ENCODE measurements at places on chromosomes 11 and 22.
A peak's percentile ranks its signal among the peaks of the same experiment; 100 is the strongest.

DNA sequence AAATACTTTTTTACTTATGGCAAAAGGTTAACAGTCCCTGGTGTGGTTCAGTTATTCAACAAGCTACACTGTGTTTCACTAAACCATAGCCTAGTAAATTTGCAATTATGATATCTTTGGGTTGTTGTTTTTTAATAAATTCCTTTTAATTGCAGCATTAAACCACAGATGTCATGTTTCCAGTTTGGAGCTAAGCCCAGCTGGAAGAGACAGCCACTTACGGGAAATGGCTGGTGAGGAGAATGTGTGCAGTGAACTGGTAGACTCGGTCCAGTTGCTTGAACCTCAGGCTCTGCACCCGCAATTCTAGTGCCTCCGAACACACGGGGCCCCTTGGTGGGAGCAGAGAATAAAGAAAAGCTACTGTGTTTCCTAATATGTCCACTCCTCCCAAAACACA lies 70.8 kb downstream of the WNT11 start:
- DNase-seq = no peak

DNA sequence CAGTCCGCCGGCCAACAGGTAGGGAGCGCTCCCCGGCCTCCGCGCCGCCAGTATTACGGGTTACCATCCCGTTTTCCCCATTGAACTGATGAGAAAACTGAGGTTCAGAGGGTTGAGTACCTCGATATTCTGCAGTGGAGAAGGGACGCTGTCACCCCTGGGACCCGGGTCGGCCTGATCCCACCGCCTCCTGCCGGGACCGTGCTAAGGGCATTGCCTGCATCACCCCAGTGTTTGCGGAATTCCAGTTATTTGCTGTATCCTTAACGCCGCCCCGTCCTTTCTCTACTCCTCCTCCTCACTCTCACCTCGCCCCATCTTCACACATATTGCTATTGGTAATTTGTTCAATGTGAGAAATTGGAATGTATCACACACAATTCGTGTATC lies 370 bp upstream of the A4GALT start:
- no peak for DNase-seq

DNA sequence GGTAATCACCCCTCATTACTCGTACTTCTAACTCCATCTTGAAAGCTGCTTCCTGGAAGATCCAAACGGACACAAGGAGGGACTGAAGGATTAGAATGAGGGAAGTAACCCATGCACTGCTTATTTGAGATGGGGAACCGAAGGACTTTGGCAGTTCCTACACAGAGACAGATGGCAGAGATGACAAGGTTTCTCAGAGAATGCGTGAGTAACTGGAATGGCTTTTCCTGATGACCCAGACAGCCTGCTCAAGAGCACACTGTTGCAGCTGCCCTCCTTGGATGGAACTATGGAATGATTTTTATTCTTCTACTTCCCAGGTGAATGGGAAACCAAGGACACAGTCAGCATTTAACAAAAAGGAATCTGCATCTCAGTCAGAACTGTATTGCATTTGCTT lies 7.3 kb downstream of the KCNJ11 start:
- DNase-seq = no peak

DNA sequence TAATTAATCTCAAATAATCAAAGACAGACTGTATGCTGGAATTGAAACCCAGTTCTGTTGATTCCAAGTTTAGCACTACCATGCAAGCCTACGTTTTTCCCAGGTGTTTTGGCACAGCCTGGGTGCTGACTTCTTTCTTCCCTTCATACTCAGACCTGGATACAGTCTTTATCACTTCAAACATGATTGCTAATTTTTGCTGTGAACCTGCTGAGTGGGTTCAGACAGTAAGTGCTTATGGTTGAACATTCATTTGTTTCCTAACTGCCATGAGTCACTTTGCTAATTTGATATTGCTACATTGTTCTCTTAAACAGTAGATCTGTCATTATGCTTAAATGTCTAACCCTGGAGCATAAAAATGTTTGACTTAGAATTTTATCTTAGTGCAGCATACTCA lies 12.2 kb downstream of the PAAF1 start:
- peak; percentile 79 for DNase-seq

- DNase-seq = no peak
These were observed 77.9 kb downstream of the SCN3B start for GRCh38 chr11:123576501-123576900.

DNA sequence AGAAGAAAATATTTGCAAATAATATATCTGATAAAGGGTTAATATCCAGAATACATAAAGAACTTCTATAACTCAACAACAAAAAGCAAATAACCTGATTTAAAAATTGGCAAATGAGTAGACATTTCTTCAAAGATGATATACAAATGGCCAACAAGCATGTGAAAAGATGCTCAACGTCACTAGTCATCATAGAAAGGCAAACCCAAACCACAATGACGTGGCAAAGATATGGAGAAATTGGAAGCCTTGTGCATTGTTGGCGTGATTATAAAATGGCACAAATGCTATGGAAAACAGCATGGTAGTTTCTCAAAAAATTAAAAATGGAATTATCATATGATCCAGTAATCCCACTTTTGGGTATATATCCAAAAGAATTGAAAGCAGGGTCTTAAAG lies 466.3 kb downstream of the TBC1D22A start:
- no peak for DNase-seq

GRCh38 chr11:44120169-44120568 lies 24.7 kb downstream of the EXT2 start:
- DNase-seq = peak; percentile 39

DNA sequence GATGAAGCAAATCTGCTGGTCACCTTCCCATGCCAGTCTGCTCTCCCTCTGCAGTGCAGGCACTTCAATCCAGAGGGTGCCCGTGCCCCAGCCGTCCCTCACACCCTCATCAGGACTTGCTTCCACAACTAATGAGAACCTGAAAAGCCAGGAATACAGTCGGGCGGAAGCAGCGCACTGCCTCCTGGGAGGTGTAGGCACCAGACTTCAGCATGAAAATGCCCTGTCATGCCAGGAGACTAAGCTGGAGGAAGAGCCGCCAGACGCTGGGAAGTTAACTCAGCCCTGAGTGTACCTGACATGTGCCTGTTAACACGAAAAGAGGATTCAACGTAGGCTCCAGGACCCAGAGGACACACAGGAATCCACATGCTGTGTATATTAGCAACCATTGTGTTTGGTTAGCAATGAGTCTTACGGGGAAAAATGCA lies 40.1 kb upstream of the FLI1 start:
- DNase-seq = peak; percentile 90

Data from PC-3 (cell line).